Breast epithelium (tissue), 4 donors: ENCODE measurements at places on chromosomes 1 and 21. TPM values are rescaled to one million over a fixed set of nuclear protein-coding genes. Genes with fewer than 3 reads are reported as not detected.

The MEAF6 gene
- total RNA-seq, result 87.2 TPM

The MTF1 gene
- 5.3 TPM for total RNA-seq

The CLEC20A gene
- not detected for total RNA-seq

The CITED4 gene
- total RNA-seq, result 136 TPM

The MROH7 gene
- 0.66 TPM for total RNA-seq

The TMPRSS2 gene
- not detected for total RNA-seq

The SLC30A2 gene
- 0.33 TPM for total RNA-seq

The CCT3 gene
- total RNA-seq, result 150 TPM

The CDK18 gene
- total RNA-seq, result 9.2 TPM

The INSRR gene
- total RNA-seq, result not detected

The ELAPOR1 gene
- total RNA-seq, result 202 TPM

The LCE2C gene
- total RNA-seq, result not detected

The CCDC190 gene
- total RNA-seq, result not detected

The CFAP74 gene
- not detected for total RNA-seq

The OR2T35 gene
- not detected for total RNA-seq

DNA sequence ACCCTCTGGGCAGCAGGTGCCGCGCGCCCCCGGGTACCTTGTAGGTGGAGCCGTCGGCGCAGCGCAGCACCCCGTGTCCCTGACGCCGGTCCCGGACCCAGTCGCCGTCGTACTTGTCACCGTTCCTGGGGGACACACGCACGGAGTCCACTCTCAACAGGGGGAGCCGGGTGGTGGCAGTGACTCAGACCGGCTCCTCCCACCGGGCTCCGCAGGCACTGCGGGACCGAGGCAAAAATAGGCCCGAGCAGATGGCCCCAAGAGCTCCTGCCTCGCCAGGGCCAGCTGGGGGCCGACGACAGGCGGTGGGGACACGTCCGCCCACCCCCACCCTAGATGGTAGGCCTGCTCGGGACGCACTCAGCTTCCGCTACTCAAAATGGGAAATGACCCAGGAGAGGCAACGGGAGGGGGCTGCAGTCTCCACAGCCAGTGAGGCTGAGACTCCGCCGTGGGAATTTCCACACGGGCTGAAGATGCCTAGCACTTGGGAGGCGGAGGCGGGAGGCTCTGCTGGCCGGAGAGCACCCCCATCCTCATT, 6.3 kb downstream of the MORN1 start:
- DNase-seq, result no peak

DNA sequence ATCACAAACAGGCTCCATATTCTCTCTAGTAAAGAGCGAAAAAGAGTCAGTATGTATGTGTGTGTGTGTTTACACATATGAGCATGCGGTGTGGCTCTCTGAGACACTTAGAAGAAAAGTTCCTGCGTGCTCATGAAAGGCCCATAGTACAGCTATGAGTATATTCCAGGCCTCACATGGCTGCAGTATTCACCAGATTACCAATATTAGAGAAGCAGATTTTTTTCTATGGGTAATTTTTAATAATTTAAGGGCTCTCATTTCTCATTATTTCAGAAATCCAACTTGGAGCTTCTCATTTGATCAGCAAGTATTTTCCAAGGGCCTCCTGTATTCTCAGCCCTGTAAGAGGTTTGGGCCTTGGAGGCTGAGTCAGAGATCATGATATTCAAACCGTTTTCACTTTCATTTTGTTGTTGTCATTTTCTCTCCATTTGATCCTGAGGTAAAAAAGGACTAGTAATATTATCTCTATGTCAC, 232.9 kb upstream of the SGIP1 start:
- DNase-seq, result no peak

DNA sequence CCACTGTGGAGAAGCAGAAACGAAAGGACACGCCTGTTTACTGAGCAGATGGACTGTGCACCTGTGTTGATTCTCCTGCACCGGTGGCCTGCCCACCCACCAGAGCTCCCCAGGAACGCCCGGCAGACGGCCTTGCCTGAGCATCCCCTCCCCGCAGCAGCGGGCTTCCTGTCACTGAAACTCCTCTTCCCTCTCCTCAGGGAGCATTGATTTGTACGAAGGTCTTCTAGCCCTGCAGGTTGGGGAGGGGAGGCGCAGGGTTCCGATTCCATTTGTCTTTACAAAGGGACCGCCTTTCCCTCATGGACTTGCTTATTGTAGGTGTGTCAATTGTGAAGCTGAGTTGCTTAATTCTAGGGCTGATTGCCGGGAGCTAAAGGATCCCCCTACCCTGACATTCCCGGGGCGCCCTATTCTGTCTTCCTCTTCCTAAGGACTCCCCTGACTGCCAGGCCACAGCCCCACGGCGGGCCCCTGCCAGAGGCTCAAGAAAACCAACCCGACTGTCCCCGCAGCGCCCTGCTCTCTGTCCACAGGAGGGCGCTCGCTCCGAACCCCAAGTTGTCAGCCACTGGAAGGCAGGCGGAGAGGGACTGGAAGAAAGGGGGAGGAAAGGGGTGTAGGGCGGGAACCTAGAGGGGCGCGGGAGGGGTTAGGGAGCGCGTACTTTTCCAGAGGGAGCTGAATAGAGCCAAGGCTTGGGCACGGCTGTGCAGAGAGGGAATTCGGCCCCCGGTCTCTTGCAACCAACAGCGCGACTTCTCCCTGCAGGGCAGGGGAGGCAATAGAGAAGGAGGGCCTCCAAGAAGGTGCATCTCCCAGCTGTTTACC, 2.8 kb downstream of the S100A6 start:
- DNase-seq, result peak; percentile 87

GRCh38 chr1:184422490-184423233, 35.8 kb downstream of the C1orf21 start:
- DNase-seq, result no peak

DNA sequence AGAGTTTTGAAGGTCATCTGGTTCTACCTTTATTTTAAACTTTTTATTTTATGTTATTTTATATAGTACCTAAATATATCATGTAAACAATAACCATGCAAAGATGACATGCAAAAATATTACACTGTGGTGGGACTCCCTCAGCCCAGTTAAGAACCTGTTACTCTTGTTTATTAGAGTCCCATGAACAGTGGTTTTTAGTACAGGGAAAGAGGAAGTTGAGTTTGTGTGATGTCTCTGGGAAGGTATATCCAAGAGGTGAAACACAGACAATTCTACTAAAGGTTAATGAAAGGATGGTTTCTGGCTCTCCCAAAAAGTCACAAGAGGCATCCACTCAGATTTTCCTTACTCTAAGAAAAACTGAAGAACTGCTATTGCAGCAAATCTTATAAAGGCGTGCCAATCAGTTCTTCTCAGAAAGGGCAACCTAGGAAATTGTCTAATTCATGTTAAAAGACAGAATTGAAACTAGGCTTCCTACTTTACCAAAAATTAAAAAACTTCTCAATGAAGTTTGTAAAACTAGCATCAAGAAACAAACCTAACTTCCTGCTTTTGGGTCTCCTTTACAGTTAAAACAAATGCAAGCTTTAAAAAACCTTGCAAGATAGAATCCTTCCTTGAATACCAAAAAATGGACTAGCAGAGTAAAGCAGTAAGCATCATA, 19.9 kb downstream of the GFI1 start:
- DNase-seq, result no peak

DNA sequence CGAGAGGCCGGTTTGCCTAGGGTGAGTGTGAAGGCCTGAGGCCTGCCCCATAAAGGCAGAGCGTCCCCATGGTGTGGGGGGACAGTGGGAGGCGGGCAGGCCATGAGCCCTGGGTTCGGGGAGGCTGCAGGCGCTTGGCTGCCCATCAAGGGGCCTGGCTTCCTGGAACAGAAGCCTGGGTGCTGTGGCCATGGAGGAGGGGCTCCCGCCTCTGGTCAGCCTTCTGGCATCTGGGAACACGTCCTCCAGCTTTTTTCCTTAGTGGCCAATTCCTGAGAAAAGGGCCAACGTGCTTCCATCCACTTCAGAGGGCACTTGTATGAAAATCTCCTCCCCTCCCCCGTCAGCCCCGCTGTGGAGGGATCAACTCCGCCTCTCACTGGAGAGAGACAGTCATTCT, 58.7 kb downstream of the PRDM16 start:
- no peak for DNase-seq
